ENCODE measurements at places on chromosomes 6 and 20.

GRCh38 chr6:41636833-41637193 lies 1.5 kb upstream of the MDFI start:
- DNase-seq, result no peak

DNA sequence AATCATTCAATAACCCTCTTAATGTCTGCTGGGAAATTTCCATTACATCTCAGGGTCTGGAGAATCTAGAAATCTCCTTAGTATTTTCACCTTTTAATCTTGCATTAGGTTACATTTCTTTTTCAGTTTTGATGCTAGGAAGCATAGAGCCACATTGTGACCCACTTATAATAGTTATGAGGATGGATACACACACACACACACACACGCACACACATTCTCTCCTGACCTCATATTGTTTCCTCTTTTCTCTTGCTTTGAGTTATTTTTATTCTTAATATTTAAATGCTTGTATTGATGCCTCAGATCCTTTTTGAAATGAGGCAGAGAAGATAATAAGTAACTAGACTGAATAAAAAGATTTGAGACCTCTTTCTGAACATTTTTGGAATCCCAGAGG lies 128.4 kb downstream of the KLHL32 start:
- no peak for DNase-seq

DNA sequence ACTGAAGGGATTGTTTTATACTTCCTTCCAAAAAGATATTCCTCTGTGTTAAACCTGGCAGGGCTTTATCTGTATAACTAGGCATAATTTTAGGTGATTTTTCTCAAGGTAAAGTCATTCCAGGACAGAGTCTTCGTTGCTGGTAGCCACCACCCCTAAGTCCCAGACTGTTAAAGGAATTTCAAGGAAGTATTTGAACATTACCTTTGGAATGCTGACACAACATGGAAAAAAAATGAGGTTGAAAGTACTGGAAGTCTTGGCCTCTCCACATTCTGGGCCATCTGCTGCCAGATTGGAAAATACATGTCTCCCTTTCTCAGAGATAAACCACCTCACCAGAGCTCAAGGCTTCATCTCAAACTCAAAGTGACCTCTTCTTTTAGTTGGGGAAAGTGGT lies 27.0 kb upstream of the ETV7 start:
- no peak for DNase-seq

- no peak for DNase-seq
Measured at GRCh38 chr6:11965499-11965898, 46.6 kb upstream of the HIVEP1 start.

DNA sequence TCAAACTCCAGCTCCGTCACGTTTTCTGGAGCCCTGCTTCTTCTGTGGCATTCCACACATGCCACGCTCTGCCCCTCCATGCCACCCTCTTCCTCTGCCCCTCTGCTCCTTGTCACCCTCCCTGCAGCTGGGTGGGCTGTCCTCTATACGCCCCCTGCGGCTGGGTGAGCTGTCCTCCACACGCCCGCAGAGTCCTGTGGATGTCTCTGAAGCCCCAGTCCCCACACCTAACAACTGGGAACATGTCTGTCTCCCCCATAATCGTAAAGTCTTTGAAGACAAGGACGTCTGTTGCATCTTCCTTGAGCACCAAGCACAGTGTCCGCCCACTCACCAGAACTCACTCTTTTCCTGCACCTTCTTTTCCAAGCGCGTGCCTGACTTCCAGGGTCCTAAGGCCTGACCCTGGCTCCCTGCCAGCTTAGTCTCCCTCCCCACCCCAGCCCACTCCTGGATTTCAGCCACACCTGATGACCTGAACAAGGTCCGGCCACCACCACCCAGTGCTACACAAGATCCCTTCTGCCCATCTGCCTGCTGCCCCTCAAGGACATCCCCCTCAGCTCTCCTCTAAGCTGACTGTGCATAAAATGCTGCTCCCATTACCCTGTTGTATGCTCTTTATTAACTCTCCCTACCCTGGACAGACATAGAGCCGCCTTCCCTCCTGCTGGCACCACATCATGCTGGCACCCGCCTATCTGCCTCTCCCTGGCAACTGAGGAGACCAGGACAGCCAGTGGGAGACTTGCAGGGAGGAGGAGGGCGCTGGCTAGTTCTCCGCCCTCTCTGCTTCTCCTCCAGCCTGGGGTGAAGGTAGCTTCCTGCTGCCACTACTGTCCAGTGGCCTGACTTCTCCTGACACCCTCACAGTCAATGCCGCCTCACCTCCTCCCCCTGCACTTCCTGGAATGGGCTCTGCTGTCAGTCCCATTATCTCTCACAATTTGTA lies 10.7 kb upstream of the PRR18 start:
- no peak for DNase-seq

DNA sequence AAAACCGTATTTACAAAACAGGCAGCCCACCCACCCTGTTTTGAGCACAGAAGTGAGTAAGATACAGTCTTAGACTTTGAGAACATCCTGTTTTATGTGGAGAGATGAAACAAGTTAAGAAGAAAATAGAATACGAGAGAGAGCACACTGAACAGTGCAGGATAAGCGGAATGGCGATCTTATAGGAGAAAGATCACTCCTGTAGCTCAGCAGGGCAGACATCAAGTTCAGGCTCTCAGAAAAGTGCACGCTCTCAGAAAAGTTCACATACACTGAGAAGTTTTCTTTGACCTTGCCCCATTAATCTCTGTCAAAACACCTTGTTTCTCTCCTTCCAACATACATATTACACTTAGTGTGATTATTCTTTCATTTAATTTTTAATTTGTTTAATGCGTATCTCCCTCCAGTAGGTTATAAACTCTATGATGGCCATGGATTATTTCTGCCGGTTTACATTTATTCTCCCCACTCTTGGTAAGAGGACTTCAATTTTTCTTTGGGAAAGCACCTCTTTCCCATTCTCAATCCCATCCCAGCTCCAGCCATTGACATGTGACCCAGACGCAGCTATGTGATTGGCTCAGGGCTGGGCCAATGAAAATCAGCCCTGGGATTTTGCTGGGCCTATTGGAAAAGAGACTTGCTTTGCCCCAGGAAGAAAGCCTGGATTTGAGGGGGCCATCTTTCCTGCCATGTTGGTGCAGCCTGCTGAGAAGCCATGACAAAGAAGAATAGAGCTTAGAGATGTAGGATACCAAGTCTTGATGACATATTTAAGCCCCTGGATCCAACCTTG lies 16.2 kb downstream of the KCNB1 start:
- DNase-seq, result no peak

DNA sequence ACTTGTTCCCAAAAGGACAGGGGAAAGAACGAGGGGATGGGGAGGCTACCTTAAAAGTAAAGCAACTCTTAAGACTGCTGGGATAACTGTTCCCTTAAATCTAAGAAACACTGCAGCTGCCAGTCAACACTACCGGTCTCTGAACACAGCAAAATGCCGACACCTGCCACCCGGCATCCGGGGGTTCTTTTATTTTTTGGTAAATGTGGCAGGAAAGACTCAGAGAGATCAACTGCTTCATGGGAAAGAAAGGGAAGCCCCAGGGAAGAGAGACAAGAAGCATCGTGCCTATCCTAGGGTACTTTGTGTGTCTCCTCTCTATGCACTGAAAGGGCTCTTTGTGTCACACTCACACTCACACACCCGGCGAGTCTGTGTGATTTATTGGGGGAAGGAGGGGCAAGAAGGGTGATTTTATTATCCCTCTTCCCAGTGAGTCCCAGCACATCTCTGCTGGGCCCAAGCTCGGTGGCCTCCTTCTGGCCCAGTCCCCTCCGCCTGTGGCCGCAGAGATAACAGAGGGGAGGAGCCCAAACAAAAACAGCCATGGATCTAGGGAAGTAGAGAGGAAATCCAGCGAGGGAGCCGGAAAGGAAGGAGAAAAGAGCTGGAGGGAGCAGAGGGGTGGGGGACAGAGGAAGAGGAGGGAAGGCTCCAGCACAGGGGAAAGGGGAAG lies 1.4 kb downstream of the FYN start:
- DNase-seq, result no peak

GRCh38 chr6:166591961-166592520 lies 5.6 kb upstream of the RAMACL start:
- no peak for DNase-seq

DNA sequence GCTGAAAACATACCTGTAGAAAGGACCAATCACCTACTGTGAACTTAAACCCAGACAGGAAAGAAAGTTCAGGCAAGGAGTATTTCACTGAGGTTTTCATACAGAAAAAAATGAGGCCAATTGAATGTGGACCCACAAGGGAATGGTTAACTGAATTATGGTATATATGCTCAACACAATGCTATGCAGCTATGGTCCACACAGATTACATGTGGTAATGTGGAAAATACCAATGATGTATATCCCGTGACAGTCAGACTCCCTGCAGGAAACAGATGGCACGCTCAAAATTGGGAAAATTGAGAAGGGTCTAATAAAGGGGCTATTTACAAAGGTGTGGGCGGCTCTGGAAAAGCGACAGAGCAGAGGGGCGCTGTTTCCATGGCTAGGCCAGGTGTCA lies 47.1 kb upstream of the PIM1 start:
- no peak for DNase-seq

DNA sequence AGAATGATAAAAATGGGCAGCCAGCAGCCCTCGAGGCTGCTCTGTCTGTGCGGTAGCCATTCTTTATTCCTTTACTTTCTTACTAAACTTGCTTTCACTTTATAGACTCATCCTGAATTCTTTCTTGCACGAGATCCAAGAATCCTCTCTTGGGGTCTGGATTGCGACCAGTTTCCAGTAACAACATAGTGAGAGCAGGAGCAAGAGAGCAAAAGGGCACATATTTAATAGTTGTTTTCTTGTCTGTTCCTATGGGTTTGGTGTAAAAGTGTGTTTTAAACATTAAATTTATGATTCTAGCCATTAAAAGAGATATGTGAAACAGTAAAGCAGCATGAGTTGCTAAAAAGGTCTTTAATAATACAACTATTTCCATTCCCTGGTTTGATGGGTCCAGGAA lies 78.8 kb upstream of the OPRM1 start:
- DNase-seq, result no peak
